ENCODE measurements at places on chromosomes 5 and 9.

DNA sequence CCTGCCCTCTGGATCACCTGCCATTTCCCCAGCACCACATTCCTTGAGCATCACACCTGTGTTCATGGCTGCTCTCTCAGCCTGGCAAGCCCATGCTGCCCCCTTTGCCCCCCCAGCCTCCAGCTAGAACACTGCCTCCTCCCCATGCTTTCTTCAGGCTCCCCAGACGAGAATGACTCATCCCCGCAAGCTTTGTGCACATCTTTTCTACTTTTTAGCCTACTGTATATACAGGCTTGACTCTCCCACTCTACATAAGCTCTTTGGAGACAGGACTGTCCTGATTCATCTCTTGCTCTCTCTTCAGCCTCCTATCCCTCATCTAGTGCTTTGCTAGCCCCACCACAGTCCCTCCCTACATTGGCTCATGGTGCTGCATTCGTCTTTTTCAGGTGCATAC is 19.9 kb upstream of the GLIPR2 start:
- no peak for DNase-seq

GRCh38 chr9:93645921-93646639 is 69.7 kb downstream of the PHF2 start:
- DNase-seq = no peak

DNA sequence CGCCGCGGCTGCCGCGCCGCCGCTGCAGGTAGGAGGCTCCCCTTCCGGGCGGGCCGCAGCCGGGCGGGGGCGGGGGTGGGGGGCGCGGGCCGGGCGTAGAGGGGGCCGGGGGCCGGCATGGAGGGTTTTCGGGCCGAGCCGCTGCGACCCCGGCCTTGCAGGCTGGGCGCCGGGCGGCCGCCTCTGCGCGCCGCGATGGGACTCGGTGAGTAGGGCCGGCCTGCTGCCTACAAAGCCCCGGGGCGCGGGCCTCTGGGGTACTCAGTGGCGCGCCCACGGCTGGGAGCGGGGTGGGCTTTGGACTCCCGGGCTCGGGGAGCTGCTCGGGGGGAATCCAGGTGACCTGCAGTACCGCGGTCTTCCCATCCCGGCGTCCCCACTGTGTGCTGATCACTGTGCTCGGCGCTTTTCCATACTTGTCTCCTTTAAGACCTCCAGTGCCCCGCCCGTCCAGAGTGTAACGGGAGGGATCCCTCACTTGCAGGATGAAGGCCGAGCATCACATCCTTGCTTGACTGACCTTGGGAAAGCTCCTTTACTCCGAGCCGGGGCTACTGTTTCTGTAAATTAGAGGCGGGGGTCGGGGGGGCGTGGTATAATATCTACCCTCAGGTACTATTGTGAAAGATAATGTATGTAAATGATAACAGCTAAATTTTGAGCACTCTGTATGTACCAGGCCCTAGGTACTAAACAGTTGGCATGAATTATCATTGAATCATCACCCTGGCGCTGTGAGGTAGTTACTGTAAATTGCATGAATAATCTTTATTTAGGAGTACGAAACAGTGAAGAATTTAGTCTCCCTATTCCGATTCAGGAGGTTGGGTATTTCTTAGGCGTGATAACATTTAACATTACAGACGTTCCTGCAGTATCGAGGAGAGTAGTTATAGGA is 672 bp downstream of the MSANTD3 start:
- DNase-seq = peak; percentile 61

- DNase-seq = no peak
Observed at GRCh38 chr5:14408969-14409586, 172.5 kb upstream of the OTULINL start.

DNA sequence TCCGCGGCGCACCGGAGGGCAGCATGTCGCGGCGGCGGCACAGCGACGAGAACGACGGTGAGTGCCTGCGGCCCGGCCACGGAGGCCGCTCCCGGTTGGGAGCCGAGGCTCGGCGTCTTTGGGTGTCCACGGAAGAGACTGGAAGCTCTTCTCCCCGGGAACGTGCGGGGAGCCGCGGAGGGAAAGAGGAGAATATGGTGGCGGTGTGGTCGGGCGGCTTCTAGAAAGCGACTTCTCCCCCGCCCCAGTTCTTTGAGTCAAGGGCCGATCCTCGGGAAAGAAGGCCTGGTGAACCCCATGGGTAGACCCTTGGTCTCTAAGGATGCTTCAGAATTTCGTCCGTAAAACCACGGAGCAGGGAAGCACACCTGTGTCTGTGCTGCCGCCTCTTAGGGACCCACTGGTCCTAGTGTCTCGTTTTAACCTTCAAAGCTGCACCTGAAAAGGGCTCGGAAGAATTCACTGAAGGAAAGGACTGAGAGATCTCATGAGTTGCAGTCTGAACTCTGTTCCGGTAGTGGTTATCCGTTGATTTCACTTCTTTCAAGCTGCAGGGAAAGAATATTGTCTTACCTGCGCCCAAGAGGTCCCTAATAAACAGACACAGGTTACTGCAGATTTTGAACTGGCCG is 354 bp downstream of the NCBP1 start:
- no peak for DNase-seq

DNA sequence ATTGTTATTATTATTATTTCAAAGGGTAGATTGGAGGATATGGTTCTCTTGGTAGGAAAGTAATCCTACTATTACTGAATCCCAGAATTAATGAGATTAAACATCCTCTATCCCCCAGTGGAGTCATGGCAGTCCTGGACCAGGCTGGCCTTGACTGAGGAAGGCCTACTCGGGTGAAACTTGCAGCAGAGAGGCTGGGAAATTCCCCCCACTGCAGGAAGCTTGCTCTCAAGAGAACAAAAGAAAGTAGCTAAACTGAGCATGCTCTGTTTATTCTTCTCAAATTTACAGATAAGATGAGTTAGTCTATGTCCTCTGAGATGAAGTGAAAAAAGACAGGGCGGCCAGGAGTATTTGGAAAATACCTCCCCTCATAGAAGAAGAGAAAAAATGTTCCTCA is 233.9 kb upstream of the RPS23 start:
- DNase-seq = peak; percentile 1

- no peak for DNase-seq
Observed at GRCh38 chr9:124478354-124478753, 28.1 kb downstream of the ADGRD2 start.

GRCh38 chr9:4228606-4229005 is 71.3 kb downstream of the GLIS3 start:
- DNase-seq = no peak

DNA sequence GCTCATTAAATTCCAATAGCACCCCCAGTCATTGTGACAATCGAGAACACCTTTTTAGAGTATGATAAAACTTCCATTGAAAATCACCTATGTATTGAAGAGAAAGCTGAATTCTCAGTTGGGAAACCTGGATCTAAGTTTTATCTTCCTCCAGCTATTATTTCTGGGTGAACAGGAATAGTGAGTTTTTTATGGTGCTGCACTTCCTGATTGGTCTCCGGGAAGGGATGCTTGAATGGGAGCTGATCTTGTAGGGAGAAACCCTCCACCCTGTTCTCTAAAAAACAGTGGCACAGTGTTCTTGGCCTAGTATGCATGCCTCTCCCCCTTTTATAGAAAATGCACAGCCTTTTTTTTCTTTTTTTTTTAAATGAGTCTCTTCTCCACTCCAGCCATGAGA is 112.2 kb downstream of the ACTBL2 start:
- no peak for DNase-seq

GRCh38 chr5:173793648-173794548 is 94.3 kb upstream of the CPEB4 start:
- DNase-seq = no peak

DNA sequence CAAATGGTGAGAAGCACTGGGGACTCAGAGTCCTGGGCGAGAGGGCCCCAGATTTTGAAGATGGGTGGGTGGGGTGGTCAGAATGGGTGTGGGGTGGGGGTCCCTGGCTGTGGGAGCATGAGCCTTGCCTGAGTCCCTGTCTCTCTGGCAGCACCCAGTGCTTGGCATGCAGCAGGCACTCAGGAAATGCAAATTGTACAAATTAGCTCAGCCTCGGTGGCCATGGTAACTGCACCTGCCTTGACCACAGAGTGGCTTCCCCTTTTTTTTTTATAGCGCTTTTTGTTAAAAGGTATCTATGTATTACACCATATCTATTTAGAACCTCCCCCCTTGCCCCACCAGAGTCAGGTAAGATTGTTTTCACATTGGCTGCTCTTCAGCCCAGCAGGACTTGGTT is 19.2 kb upstream of the PITX1 start:
- peak; percentile 37 for DNase-seq

DNA sequence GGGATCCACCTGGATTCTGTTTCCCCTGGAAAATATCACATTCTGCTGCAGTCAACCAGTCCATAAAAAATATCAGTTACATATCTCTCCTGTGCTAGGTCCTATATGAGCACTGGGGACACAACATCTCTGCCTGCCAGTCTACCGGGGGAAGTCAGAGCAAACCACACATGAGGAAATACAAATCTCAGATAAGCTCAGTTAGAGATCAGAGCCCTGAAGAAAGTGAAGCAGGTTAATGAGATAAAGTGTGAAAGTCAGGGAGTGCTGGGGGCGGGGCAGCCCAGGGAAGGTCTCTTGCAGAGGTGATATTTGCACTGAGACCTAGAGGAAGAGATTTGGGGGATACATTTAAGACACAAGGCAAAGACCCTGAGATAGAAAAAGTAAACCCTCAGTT is 67.8 kb upstream of the SLC1A1 start:
- DNase-seq = no peak

DNA sequence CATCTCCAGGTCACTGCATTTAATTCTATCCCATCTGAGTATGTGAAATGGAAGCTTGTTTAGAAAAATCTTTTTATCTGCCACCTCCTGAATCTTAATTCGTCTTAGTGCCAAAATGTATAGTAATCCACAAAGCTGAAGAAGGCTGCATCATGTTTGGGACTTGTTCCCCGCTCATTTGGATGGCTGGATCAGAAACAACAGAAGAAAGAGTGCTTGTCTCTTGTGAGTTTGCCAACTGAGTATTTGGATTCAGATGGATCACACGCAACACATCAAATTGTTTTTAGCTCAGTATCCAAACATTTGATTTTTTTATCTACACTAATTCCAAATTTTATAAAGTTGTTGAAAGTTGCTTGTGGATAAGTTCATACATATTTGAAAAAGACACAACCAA is 197.2 kb upstream of the PAPPA start:
- no peak for DNase-seq
